ENCODE measurements at places on chromosomes 7 and 10. TPM values are rescaled to one million over a fixed set of nuclear protein-coding genes. Genes with fewer than 3 reads are reported as not detected.

- DNase-seq, result no peak
Measured at GRCh38 chr7:106433377-106433776, 148.6 kb upstream of the NAMPT start.

DNA sequence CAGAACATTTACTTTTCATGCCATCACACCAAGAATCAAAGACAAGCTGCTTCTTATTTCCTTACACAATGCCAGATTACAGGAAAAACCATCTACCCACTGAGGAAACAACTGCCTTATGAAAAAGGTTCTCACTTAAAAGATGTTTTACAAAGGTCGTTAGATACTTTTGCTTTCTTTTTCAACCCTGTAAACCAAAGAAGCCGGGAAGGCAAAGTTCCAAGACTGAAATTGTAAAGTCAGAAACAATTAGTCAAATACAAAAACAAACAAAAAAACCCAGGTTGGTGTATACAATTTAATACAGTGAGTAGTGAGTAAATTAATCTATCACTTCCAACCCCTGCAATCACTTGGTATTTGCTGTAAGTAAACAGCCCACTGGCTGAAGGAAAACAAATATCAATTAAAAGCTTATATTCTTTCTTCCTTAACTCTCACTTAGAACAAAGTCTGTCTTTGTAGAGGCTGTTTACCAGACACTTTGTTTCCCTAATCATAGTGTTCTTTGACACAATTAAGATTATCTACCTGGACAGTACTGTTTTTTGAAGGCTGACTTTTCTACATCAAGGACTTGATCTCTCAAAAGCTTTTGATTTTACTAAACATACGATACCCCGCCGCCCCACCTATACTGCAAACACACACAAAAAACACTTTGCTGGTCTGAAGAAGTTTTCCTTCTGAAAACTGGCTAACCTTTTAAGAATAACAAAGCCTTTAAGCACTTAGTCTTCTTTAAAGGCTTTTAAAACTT lies 18.1 kb downstream of the ERLIN1 start:
- DNase-seq, result no peak

DNA sequence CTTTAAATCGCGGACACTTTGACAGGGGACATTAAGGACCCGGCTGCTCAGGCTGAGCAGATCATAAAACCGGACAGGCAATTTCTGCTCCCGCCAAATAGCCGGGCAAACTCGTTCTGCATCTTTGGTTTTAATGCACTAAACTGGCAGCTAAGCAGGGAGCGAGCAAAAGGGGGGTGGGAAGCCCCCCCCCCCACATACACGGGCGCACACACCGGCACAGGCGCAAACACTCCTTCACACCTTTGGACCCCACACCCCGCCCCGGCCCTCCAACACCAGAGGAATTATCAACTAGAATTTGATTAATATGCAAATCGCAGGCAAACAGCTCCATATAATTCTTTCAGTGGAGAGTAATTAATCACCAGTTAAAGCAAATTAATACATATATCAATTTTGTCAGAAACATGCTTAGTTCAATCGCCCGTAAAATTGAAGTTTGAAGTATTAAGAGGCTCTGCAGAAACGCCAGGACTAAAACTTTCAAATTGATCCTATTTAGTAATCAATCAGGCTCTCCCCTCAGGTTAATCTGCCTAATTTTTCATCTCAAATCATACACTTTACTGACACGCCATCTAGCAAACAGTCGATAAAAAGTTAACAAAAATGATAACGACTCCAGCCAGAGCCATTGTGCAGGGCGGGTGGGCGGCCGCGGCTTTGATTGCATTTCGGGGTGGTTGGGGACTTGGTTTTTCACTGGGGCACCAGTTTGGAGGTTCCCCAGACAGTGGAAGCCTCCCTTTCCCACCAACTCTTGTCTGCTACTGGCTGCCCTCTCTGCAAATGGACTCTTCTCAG lies 9.9 kb downstream of the LBX1 start:
- no peak for DNase-seq

DNA sequence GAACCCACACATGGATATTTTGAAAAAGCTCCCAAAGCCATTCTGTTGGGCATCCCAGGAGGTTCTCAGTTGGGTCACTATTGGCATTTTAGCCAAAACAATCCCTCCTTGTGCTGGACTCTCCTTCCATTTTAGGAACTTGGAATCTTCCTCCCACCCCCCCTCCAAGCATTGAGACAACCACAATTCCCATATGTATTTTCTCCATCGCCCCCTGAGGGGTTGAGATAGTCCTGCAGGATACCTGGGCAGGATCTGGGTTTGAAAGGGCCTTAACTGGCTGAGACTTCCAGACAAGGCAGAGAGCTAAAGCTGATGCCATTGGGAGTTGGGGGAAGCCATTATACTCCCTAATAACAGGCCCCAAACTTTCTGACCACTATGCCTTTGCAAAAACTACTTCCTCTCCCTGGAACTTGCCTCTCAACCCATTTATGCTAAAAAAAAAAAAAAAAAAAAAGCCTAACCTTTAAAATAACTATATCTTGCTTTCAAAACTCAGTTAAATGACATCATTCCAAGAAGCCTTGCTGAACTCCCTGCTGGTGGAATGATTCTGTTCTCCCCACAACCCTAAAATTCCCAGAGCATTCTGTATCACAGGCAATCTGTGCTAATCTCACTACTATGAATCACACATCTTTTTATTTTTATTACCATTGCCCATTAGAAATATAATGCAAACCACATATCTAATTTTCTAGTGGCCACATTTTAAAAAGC lies 77.5 kb upstream of the PDE1C start:
- no peak for DNase-seq

DNA sequence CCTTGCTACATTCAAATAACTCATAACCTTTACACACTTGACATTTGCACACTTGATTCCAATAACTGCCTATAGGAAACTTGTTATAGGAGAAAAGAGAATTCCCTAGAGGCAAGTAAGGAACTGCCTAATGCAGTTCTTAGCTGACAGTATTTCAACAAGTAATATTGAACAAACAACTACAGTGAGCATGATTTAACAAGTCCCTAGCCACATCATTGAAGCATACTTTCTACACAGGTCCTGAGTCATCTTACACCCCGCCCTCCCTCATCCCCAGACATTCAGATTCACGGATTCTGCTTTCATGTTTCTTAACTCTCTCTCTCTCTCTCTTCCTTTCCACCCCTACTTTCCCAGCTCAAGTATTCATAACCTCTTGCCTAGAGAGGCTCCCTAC lies 153.5 kb downstream of the LSM5 start:
- no peak for DNase-seq

DNA sequence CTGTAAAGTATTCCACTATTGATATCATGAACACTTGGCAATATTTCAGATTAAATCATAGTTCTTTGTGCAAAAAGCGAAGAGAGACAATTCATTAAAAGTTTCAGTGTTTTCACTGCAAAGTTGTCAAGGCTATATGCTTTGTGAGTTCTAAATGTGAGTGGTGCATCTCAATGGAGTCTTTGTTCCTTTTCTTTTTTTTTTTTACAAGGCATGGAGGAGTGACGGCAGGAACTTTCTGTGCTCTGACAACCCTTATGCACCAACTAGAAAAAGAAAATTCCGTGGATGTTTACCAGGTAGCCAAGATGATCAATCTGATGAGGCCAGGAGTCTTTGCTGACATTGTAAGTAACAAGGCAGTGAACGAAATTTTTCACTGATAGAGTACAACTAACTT lies 84.5 kb downstream of the AASS start:
- DNase-seq, result no peak

GRCh38 chr10:59383436-59383835 lies 21.1 kb upstream of the FAM13C start:
- no peak for DNase-seq

DNA sequence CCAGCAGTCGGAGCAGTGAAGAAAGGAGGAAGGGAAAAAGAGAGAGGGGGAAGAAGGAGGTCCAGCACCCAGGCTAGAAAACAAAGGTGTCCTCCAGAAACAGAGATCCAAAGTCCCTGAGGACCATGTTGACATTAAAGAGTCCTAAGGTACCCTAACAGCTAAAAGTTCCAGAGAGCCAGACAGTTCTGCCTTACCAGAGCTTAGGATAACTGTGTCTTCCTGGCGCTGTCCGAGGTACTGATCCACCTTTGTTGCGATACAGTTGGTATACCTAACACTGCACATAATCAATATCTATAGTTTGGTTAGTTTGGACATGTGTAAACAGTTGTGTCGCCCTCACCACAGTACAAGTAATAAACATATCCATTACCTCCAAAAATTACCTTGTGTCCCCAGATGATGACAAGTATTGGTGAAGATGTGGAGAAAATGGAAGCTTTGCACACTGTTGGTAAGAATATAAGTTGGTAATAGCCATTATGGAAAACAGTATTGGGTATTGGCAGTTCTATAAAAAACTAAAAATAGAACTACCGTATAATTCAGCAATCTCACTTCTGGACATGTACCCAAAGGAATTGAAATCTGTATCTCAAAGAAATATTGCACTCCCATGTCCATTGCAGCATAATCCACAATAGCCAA lies 59.8 kb downstream of the GRID1 start:
- peak; percentile 28 for DNase-seq

GRCh38 chr7:18206331-18206730 lies 178.7 kb upstream of the PRPS1L1 start:
- no peak for DNase-seq

DNA sequence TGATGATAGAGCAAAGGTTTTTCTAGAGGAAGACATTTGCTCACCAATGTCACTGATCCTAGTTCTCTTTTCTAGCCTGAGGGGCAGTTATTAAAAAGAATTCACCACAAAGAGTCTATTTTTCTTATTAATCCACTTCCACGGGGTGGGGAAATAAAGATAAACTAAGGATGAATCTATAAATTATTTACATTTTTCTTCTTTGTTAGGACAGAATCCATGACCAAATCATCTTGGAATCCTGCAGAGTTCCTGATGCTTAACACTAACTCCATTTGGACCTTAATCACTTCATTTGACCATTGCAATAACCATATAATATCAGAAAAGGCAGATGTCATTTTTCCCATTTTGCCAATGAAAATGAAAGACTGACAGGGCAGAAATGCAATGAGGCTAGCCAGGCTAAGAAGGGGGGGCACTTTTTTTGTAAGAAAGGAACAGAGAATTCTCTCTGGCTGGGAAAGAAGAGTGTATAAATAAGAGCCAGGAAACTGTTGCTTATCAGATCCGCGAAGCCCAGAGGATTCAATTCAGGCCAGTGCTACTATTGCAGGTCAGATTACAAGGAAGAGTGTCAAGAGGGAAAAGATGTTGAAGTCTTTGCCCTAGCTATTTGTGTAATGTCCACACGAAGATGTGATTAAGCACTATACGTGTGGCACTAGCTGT lies 433.2 kb downstream of the TNS3 start:
- no peak for DNase-seq

- DNase-seq, result no peak
Measured at GRCh38 chr10:88794731-88795130, 7.8 kb upstream of the LIPM start.

DNA sequence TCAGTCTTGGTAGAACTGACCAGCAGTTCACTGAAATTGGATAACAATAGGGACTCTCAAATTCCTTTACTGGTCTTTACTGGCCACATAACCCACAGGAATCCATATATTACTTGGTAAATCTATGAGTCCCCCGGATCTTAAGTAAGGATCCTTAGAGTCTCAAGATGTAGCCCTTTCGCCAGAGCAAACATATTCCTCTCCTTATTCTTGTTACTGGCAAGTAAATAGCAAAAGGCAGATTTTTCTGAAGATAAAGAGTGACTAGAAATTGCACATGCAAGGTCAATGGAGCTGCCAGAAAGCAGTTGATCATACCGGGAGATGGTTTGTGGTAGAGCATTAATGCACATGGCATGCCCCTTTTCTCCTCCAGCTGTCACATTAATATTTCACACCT lies 283.0 kb downstream of the HDAC9 start:
- DNase-seq, result no peak

DNA sequence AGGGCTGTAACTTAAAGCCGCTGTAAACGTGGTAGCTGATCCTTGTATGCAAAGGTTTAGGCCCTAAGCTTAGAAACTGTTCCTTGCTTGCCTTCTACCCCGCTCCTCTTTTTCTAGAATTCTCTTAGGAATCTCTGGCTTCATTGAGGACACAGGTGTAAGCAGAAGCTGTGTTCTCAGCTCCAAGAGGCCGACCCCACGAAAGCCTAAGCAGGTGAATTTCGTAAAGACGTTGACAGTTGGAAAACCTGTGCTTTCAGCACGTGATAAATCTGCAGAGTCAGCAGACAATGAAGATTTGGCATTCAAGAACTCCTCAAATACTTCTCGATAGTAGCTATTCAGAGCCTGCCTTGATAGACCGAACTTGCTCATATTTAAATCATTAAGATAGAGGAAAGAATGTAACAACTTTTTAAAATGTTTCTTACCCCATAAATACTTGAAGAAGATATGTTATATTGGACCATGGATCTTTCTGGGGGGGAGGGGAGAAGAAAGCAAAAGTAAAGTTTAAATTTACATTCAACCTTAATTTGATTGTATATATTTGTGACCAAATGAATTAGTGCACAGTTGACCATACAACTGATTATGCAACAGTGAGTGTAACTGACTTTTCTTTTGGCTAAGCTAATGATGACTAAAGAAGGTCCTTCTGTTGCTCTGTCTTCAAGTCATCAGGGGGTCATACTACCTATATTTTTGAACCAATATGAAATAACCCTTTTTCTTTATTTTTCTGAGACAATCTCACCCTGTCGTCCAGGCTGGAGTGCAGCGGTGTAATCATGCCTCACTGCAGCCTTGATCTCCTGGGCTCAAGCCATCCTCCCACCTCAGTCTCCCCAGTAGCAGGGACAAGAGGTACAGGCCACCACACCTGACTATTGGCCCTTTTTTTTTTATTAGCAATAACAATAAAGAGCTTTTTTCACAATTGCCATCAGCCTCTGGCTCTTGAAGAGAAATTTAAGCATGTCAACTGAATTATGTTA lies 1.2 kb upstream of the GDI2 start:
- no peak for DNase-seq

- no peak for DNase-seq
Measured at GRCh38 chr10:119190353-119190752, 11.7 kb upstream of the PRDX3 start.

Gene PRLHR
- not detected for total RNA-seq

Gene TWIST1
- total RNA-seq, result 21.8 TPM

Gene PRRT4
- total RNA-seq, result 4.5 TPM

Gene PPP1R17
- not detected for total RNA-seq

Gene C7orf57
- total RNA-seq, result not detected

Gene UROS
- total RNA-seq, result 24.0 TPM

Gene LMTK2
- total RNA-seq, result 32.5 TPM

All from lower leg skin (tissue), 4 donors.